RCC 7860 (cell line): ENCODE measurements at places on chromosomes 16 and 17.

- DNase-seq, result no peak
These were observed 216.6 kb upstream of the IRX3 start for GRCh38 chr16:54503011-54503855.

DNA sequence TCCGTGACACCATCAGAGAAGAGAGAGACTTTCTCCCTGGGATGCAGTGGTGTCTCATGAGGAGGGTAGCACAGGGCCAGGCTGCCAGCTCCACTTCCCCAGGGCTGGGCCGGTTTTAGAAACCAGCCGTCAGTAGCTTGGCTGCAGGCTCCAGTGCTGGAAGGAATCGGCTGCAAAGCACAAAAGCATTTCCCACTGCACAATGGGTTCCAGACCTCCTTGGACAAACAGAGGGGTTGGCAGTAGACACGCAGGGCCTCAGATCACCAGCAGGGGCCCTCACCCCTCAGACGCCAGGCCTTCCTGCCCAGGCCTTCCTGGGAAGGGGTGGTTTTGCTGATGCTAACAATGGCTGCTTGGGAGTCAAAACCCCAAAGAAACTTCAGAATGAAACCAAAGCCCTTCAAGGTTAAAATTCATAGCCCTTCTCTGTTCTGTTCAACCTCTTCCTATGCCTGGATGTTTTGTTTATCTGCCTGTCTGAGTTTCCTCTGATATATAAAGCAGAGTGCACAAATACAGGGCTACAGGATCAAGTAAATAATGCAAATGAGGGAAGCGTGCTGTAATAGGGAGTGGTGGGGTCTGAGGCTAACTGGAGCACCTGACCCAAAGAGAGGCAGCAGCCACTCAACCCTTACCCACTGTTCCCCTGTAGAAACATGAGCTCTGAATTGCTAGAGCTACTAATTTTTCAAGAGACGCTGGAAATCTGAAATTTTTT lies 26.2 kb downstream of the TEKT5 start:
- DNase-seq, result no peak

DNA sequence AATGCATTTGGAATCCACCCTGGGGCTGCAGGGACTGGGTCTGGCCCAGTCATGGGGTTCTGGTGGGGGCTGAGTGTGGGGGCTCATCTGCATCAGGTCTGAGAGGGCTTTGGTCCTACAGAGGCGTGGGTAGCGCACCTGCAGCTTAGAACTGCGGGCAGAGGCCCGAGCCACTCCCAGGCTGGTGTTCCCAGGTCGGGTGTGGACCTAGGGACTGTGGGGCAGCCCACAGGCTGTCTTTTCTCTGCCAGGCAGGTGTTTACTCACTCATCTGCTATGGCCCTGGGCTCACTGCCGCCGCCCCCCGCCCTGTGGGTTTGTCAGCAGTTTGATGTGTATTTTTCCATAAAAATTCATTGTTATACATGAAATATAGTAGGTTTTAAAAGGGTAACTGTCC lies 27.0 kb upstream of the DOC2B start:
- no peak for DNase-seq

GRCh38 chr16:50884066-50884860 lies 142.4 kb downstream of the CYLD start:
- DNase-seq, result no peak

DNA sequence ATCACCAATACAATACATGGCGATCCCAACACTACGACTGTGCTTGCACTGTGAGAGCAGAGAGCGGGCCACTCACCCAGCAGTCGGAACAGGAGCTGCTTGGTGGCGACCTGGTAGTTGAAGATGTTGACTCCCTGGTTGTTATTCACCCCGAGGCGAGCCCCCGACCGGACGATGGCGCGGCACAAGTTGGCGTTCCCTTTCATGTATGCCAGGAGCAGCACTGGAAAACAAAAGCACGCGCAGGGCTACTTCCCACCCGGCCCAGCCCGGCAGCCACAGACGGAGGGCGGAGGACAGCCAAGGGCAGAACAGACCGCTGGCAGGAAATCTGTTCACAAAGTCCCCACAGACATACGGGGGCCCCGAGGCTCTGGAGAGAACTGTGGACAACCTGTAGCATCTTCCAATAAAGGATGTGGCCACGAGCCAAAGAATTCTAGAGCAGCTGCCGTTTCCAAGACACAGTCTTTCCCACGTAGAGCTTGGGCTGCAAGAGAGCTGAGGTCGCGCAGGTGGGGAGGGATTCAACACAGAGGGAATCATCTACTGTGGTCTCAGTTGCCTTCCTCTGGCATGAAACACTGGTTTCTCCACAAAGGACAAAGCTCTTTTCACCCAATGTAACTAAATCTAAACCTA lies 27.8 kb downstream of the CYB5D2 start:
- no peak for DNase-seq
